Activated CD4-positive, CD25-positive, alpha-beta regulatory T cell treated with anti-CD3 and anti-CD28 coated beads, Interleukin-2, amount 50 U/mL, for 72 hours (primary cell): ENCODE measurements at places on chromosomes 13 and 19.

DNA sequence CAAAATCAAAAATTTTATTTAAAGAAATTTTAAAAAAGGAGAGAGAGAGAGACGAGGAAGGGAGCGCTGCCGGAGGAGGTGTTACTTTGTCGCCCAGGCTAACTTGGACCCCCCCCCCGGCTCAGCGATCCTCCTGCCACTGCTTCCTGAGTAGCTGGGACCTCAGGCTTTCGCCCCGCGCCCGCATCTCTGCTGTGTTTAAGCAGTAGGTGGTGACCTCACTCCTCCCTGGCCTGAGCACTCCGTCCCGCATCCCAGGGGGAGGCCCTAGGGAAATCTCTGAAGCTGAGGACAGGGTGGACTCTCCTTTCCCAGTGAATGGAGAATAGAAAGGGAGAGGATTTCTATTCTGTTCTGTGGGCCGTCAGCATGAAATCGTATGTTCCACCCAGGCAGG lies 485 bp upstream of the ZNF845 start:
- DNase-seq: peak; percentile 40

- no peak for DNase-seq
These were observed 199.7 kb upstream of the TSHZ3 start for GRCh38 chr19:31548941-31549340.

GRCh38 chr13:44197791-44198770 lies 175.5 kb upstream of the SERP2 start:
- peak; percentile 33 for DNase-seq

DNA sequence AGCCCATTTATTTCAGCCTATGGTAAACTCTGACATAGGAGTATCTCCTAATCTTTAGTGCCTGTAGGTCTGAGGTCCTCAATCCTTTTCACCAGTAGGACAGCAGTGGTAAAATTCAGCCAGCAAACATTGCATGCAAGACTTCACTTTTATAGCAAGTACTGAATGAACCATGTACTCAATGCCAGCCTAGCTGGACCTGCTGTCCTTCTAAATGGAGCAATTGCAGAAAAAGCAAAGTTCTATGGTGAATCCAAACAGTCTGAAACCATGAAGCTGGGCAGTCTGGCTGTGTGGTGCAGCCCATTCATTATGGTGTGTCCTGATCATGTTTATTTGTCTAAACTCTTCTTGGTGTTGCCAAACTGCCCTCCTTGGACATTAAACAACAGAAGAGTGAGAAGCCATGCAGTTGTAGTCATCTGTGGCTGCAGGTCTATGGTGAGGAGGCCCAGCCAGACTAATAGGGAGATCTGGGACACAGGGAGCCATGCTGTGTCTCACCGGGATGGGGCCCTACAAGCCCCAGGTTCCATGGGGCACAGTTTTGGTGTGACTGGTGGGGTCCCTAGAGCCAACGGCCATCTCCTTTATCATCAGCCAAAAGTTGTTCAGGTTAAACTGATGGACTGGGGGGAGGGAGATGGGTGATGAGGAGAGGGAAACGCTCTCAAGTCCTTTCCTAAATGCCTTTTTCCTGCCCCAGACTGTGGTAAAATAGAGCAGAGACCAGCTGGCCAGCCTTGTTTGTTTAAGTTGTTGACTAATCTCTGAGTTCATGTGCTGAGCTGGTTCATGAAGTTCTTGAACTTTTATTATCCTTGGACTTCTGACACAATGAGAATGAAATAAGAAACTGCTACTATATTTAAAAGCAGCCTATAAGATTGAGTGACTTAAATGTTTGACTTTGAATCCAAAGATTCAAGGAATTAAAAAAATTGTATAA lies 20.6 kb upstream of the TNFSF11 start:
- DNase-seq: no peak

GRCh38 chr19:1067341-1067957 lies 482 bp downstream of the ARHGAP45 start:
- peak; percentile 64 for DNase-seq

GRCh38 chr19:49573009-49573408 lies 7.3 kb downstream of the NOSIP start:
- no peak for DNase-seq

DNA sequence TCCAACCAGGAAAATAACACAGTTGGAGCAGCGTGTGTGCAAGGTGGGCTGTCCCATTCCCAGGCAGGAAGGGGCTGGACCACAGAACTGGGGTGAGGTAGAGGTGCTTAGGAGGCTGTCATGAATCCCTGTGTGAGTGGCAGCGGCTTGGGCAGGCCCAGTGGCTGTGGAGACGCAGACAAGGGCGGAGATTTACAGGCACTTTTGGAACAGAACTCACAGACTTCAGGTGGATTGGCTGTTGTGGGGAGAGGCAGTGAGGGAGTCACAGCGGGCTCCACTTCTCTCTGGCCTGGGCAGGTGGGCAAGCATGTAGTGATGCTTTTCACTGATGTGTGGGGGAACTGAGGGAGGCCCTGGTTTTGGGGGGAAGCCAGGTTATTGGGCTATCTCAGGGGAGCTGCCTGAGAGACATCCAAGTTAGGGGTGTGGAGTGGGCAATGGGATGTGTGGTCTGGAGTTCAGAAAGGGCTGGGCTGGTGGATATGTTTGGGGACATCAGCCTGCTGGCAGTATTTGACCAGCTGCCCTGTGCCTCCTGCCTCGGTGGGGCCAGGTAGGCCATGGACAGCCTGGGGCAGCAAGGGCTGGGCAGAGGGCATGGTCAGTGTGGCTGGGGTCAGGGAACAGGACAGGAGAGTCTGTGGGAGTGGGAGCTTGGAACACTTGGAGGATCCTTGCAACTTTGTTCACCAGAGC lies 27.0 kb upstream of the ZNF492 start:
- no peak for DNase-seq

DNA sequence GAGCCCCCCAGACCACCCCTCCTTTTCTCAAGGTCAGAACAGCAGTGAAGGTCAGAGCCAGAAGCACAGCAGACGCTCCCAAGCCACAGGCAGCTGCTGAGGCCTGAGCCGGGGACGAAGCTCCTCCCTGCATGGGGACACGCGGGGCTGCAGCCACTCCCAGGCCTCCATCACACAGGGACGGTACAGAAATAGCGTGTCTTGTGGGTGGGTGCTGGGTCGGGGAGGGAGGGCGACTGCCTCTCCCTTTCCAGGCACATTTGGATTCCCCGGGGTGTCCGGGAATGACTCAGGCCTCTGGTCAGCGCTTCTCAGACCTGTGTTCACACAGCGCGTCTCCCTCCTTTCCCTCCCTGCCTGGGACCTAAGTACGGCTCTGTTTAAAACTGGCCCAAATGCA lies 33.2 kb downstream of the RASA3 start:
- DNase-seq: no peak

- no peak for DNase-seq
These were observed at the start of gene C19orf33 for GRCh38 chr19:38303517-38304351. C19orf33 (plus strand) TSS chr19:38304251; CDS start chr19:38304262, 11 bp downstream.

- DNase-seq: no peak
These were observed 71.4 kb downstream of the LRCH1 start for GRCh38 chr13:46624353-46624752.

GRCh38 chr13:46633416-46633815 lies 80.4 kb downstream of the LRCH1 start:
- no peak for DNase-seq

GRCh38 chr19:20503476-20503875 lies 62.1 kb downstream of the ZNF737 start:
- DNase-seq: no peak

- DNase-seq: peak; percentile 36
These were observed 10.6 kb downstream of the FUT6 start for GRCh38 chr19:5828661-5829566.

DNA sequence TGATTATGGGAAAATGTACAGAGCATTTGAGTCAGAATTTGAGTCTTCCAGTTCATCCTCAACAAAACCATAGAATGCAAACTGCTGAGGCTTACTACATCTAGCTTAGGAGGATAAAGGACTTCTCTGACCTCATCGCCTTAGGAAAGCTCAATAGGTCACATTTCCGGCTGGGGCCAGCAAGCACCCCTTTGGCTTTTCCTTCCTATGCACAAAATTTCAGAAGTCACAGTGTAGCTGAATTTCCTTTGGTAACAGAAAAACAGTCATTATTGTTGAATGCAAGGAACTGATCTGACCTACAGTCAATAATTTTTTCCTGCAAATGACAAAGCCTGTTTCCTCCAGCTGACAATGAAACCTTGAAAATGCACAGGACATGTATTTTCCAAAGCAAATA lies 32.8 kb upstream of the LRCH1 start:
- no peak for DNase-seq

- no peak for DNase-seq
These were observed 224.2 kb upstream of the IRS2 start for GRCh38 chr13:110010404-110011138.

DNA sequence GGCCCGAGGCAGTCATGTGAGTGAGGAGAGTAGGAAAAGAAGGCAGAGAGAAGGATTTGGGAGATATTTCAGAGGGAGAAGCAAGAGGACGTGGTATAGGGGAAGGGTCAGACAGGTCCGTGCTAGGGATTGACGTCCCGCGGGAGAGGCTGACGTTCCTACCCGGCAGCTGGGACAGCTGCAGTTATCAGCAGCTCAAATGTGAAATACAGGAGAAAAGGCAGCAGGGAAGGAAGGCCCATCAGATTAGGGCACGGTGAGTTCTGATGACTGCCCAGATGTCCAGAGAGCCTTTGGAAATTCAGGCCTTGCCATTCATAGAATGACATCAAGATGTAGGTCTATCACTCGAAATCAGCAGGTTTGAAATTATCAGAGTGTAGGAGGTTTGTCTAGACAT lies 88.4 kb downstream of the IRS2 start:
- DNase-seq: no peak

DNA sequence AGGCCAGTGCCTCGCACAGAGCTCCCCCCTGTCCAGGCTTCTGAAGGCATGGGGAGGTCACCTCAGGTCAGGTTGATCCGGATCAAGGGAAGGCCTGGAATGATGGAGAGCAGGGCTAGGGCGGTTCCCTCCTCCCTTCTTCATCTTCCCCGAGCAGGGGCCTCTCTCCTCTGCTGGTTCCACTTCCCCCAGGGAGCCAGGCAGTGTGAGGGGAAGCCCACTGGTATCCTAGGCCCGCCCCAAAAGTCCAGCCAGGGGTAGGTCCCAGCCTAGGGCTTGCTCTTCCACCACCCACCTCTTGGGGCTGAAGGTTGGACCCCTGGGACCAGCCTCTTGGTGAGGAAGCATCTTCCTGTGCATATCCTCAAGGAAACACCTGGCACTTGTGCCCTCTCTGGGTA lies 16.4 kb upstream of the PRR19 start:
- no peak for DNase-seq

- DNase-seq: no peak
These were observed 3.6 kb upstream of the LIN7B start for GRCh38 chr19:49110567-49110966.

GRCh38 chr13:22801402-22802003 lies 379.3 kb upstream of the SGCG start:
- no peak for DNase-seq

DNA sequence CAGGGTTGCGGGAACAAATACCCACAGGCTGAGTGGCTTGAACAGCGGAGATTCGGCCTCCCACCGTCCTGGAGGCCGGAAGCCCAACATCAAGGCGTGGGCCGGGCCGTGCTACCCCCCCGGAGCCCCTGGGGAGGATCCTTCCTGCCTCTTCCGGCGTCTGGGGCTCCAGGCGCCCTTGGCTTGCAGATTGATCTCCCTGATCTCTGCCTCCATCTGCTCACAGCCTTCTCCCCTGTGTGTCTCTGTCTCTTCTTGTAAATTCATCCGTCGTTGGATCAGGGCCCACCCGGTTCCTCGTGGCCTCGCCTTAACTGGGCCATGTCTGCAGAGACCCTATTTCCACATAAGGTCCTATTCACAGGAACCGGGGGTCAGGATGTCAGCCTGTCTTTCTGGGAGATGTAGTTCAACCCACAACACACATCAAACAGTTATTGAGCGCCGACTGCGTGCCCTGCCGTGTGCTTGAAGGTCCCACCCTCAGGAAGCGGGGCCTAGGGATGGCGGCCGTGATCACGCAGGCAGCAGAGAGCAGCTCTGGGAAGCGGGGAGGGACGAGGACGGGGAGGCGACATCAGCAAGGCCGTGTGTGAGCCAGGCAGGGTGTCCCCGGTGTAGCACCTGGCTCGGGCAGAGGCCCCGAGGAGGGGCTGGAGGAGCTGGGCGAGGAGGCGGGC lies 21.3 kb downstream of the HCN2 start:
- peak; percentile 44 for DNase-seq

DNA sequence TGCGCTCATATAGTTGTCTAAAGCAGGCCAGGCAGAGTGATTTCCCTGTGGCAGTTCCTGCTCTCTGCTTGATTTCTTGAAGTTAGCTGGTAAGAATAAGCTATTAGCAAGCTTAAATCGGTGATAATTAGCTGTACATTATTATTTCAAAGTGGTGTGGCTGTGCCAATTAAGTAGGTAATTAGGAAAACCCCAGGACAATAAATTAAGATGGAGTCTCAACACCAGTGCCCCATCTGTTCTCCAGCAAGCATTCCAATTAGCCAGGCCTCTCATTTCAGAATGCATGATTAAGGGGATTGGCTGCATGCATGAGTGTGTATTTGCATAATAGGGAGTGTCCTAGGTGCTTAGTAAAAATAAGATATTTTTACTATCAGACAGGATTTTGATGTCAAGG lies 342.3 kb downstream of the GPC5 start:
- no peak for DNase-seq

DNA sequence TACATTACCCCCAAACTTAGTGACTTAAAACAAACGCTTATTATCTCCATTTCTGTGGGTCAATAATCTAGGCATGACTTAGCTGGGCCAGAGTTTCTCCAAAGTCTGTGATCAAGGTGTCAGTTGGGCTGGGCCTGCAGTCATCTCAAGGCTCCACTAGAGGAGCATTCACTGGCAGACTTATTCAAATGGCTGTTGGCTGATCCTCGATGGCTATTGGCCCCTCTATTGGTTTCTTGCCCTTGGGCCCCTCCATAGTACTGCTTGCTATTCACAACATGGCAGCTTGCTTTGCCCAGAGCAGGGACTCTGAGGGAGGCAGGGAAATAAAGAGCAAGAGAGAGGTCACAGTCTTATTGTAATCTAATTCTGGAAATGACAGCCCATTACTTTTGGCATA lies 57.6 kb downstream of the RCBTB2 start:
- DNase-seq: no peak

- no peak for DNase-seq
These were observed 1.6 kb upstream of the TYROBP start for GRCh38 chr19:35909684-35910035.

- no peak for DNase-seq
These were observed 246.6 kb downstream of the NHLRC3 start for GRCh38 chr13:39284801-39285388.

GRCh38 chr13:97268772-97269171 lies 46.6 kb downstream of the MBNL2 start:
- no peak for DNase-seq

DNA sequence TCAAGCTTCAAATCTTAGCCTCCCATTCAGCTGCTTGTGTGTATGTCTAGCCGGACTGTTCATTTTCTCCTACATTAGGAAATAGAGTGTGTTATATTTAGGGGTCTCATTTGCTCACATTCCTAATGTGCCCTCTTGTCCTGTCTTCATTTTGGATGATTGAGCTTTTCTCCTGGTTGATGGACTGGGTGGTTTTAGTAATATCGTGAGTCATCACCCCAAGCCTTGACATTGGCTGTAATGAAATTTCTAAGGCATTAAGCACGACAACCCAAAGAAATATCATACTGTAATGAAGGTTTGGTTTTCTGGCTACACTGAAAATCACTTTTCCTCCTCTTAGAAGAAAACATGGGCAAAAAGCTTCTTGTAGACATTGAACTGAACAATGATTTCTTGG lies 110.7 kb upstream of the WASF3 start:
- no peak for DNase-seq

- no peak for DNase-seq
These were observed 263.7 kb downstream of the KCTD12 start for GRCh38 chr13:76622315-76623040.
